Activated CD4-positive, alpha-beta memory T cell treated with anti-CD3 and anti-CD28 coated beads for 36 hours (primary cell): ENCODE measurements at places on chromosomes 16 and 17. TPM values are rescaled to one million over a fixed set of nuclear protein-coding genes. Genes with fewer than 3 reads are reported as not detected.

ATF7IP2 gene
- 14.7 TPM for total RNA-seq

DNA sequence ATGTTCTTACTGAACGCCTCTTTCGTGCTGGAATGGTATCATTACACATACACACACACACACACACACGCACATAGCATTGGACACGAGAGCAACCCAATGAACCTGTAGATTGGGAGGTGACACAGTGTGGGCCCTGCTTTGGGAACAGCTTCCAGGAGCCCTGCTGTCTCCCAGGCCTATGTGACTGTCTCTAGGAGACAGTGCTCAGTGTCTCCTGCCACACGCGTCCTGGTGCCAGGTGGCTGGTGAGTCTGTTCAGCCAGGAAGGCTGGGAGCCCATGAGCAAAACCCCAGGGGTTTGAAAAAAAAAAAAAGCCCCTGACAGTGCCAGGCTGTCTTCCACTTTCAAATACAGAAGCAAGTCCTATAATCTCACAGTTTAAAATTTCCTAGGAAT, 2.4 kb upstream of the SPOP start:
- H3K36me3 ChIP-seq, result peaks cover 9% of the 10 kb centered on the region
- H3K4me3 ChIP-seq, result no peak overlapping the region
- DNase-seq, result no peak
- H3K27me3 ChIP-seq, result peaks cover 4% of the 10 kb centered on the region
- peaks cover 21% of the 10 kb centered on the region for H3K4me1 ChIP-seq
- H3K27ac ChIP-seq, result no peak overlapping the region

DNA sequence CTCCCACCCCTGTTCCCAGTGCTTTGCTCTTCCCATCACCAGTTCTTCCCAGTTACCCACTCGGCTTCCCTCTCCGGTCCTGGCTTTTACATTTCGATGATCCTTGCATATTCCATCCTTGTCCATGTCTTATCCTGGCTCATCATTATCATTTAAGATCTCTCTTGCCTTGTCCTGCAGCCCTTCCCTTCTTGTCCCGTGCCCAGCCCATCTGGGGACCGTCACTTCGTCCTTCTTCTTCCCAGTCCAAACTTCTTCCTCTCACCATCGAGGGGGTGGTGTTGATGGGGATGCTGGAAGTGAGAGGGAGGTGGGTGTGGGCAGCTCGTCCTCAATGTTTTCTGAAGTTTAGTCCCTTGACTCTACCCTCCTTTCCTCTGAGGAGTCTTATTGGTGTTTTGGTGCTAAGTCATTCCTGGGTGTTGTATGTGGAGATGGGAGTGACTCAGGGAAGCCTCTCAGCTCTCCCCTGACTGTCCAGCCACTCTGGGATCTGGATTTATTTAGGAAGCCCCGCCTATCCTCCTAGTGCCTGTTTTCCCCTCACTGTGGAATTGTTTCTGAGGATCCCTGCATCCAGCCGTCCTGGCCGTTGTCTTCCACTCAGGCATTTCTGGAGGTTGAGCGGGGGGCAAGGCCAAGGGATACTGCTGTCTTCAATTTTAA, 975 bp downstream of the SNX29 start:
- no peaks in the 10 kb centered on the region for H3K27me3 ChIP-seq
- peaks cover 2% of the 10 kb centered on the region for H3K36me3 ChIP-seq
- peaks cover 33% of the 10 kb centered on the region for H3K4me1 ChIP-seq
- peak overlapping the region; percentile 95 for H3K4me3 ChIP-seq

GRCh38 chr16:869823-870641, 69.5 kb upstream of the GNG13 start:
- H3K36me3 ChIP-seq, result no peaks in the 10 kb centered on the region
- no peak overlapping the region for H3K4me3 ChIP-seq
- no peak overlapping the region for H3K27ac ChIP-seq
- DNase-seq, result no peak
- H3K27me3 ChIP-seq, result no peaks in the 10 kb centered on the region

- no peaks in the 10 kb centered on the region for H3K36me3 ChIP-seq
- H3K27me3 ChIP-seq, result no peaks in the 10 kb centered on the region
- H3K4me1 ChIP-seq, result no peaks in the 10 kb centered on the region
- DNase-seq, result no peak
- H3K4me3 ChIP-seq, result no peak overlapping the region
These were observed 684.1 kb upstream of the C16orf82 start for GRCh38 chr16:26382586-26382985.

GRCh38 chr17:28963841-28964240, 12.5 kb upstream of the PHF12 start:
- H3K4me1 ChIP-seq, result no peaks in the 10 kb centered on the region
- H3K4me3 ChIP-seq, result no peak overlapping the region
- no peak overlapping the region for H3K27ac ChIP-seq
- no peak for DNase-seq
- no peaks in the 10 kb centered on the region for H3K36me3 ChIP-seq

LPO gene
- not detected for total RNA-seq

GRCh38 chr17:14437176-14437575, 136.3 kb downstream of the HS3ST3B1 start:
- H3K27me3 ChIP-seq, result no peaks in the 10 kb centered on the region
- H3K4me3 ChIP-seq, result no peak overlapping the region
- no peaks in the 10 kb centered on the region for H3K36me3 ChIP-seq
- DNase-seq, result no peak
